ENCODE measurements at places on chromosomes 1 and 21.

- no peak for DNase-seq
Observed at GRCh38 chr1:158150523-158150922, 30.2 kb upstream of the CD1D start.

- peak; percentile 70 for DNase-seq
Observed at GRCh38 chr1:198088360-198089071, 68.3 kb upstream of the NEK7 start.

DNA sequence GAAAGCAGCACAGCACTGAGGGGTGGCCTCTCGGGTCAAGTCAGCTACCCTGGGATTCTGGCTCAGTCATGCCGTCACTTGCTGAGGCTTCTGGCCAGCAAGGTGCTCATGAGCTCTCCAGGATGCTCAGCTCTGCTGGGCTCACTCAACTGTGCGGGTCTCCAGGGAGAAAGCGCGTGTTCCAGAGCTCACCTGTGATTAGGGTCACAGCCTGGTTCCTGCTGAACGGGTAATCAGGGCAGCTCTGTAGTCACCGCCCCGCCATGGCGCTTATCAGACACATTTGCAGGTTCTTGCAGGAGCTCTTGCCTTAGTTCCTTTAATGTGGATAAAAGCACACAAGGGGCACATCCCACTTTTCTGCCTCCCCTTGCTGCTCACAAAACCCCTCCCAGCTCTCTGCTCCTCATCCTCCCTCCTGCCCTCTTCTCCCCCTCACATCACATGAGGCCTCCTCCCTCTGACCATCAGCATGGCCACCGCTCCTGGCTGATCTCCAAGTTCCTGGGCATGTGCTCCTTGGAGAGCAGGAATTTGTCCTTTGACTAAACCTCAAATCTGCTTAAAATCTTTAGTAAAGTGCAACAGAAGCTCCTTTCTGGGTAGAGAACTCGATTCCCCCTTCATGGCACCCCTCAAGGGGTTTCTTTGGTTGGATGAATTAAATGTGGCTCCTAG is 2.0 kb downstream of the PCP4 start:
- DNase-seq, result no peak

DNA sequence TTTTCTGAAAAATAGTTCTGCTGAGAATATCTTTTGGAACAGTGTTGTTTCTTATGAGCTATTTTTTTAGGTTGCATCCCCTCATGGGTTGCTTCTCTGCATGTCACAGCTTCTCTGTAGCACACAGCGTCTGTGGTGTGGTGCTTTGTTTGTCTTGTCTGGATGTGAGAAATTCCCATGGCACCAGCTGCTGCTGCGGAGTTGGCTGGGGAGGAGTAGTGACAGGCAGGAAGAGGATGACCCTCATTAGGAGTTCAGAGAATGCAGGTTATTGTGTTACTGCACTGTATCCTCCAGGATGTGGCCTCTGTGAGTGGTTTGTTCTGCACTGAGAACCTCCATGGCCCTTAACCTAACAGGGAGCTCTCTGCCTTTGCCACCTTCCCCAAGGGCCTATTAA is 64.8 kb downstream of the TSEN15 start:
- DNase-seq, result no peak

GRCh38 chr1:110053552-110054428 is 16.7 kb downstream of the ALX3 start:
- DNase-seq, result peak; percentile 38

- no peak for DNase-seq
Observed at GRCh38 chr1:18870957-18871356, 11.5 kb upstream of the TAS1R2 start.

DNA sequence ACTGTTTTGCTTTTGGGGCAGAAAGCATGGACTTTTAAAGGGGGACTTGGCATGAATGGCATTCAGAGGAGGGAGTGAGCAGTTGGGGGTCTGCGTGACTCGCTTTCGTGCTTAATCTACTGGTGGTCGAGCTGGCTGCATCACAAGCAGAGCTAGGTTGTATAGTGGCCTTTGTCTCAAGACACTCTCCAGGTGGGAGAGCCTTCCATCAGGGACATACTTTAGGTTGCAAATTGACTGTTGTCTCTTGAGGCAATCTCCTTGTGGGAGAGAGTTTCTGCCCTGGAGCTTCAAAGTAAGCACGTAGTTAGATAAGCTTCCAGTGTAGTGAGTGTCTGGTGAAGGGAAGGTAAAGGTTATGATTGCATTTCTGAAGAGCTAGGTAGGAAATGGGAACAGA is 93.9 kb downstream of the C1orf21 start:
- DNase-seq, result no peak

DNA sequence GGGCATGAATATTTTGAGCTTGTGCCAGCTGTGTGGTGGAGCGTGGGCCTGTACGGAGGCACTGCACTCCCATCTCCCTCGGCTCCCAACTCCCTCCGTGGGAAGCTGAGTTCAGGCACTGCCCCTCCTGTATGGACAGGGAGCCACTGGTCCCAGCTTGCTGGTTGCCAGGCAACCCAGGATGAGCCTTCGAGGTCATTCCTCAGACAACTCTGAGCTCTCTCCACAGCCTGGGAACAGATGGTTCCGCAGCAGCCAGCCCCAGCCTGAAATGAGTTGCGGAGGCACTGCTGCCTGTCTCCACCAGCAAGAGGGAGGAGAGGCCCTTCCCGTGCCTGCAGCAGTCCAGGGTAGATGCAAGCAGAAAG is 58.4 kb upstream of the TENT5B start:
- DNase-seq, result peak; percentile 74
